T-helper 9 cell (primary cell): ENCODE measurements at places on chromosomes 12 and 14.

GRCh38 chr12:117404203-117404853 lies 42.9 kb upstream of the NOS1 start:
- no peak for DNase-seq

GRCh38 chr12:89085421-89085820 lies 266.9 kb downstream of the DUSP6 start:
- no peak for DNase-seq

DNA sequence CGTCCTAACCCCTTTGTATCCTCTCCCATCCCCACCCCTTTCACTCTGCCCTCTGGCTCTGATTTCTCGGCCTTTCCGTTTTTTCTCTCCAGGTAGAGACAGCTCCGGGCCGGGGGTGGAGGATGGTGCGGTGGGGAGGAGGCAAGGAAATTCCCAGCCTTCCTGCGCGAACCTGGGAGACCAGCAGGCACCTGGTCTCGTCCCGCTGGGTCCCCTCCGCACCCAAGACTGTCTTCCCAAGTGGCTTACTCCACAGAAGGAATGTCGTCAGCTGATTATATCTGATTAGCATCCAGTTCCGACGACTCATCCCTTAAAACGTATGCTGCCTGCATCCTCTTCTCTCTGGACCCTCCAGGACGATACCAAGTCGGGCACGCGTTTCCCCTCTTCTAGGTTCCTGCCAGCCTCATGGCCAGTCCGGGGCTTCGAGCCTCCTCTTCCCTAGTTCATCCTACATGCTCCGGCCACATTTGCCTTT lies 42.2 kb upstream of the CAPRIN2 start:
- no peak for DNase-seq

DNA sequence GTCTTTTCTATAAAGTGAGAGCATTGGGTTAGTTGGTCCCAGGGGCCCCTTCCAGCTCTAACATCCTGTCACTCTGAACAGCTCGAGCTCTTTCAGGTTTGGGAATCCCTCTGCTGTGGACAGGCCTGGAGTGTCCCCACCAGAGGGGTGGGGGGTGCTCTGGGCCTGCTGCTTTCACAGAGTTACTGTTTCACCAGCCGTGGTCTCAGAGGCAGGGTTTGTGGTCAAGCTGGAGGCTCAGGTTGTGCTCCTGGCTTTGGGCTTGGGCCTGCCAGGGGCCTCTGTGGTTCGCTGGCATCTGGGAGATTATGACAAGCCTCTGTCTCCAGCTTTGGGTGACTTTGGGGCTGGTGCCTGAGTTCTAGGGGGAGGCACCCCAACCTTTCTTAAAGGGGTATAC lies 59.6 kb downstream of the FBXL14 start:
- DNase-seq = no peak

DNA sequence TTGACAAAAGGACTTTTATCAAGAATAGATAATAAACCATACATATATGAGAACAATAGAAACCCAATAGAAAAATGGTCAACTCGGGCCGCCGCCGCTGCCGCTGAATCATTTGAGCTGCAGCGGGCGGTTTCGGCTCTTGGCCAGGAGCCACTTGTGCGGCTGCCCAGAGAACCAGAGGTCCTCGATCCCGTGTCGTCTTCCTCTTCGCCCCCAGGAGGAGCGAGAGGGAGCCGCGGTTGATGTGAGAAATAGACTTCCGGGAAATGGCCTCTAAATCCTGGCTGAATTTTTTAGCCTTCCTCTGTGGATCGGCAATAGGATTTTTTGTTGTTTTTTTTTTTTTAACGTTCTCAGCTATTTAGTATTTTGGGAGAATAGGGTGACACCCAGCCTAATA lies 44.8 kb downstream of the CPSF6 start:
- peak; percentile 10 for DNase-seq

DNA sequence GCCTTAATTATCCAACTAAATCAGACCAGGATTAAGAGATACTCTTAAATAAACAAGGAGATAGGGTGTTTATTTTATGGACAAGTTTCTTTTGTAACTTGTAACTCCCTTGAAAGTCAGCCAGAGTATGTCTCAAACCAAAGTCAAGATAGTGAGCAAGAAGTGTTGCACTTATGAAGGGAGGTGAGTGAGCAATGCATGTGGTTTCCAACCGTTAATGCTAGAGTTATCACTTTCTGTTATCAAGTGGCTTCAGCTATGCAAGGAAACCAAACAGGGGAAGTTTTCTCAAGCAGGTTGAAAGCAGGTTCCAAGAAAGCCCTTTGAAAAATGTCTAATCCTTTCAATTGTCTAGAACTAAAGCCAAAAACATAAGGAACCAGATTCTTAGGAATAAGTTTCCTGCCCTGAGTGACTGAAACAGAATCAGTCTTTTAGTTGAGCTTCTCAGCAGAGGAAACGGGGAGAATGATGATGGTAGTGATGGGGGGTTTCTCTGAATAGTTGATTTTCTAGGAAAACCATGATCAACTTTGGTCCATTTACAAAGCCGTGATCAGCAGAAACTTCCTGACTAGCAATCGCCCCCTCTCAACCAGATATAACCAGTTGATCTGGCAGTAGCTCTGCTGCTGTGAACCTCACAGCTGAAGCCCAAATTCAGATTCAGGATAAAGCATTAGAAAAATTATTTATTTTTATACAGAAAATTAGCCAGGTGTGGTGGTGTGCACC lies 128.4 kb downstream of the DAD1 start:
- no peak for DNase-seq

DNA sequence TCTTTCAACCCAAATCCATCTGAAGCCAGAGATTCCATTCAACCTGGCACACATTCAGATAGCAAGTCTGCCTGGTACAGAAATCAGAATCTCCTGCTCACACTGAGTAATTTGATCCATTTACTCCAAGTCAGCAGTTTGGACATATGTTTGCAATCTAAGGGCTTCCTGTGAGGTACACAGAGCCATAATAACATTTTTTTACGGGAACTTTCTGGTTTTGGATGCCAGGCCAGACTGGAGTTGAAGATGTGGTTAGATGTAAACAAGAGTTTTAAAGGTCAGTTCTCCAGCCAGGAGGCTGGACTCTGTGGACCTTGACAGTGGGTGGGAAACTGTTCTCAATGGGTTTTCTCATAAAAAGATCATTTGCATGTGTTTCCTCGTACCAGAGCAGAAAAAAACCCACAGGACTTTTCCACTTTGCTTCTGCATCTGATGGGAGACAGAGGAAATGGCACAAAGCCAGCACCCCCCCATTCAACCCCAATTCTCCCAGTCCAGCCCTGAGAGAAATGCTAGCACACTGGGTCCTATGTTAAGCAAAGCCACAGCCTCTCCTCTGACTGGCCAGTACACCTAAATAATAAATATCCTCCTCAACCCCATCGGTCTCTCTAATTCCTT lies 17.7 kb upstream of the TSPAN11 start:
- DNase-seq = no peak

GRCh38 chr12:117328556-117329100 lies 32.8 kb downstream of the NOS1 start:
- no peak for DNase-seq

DNA sequence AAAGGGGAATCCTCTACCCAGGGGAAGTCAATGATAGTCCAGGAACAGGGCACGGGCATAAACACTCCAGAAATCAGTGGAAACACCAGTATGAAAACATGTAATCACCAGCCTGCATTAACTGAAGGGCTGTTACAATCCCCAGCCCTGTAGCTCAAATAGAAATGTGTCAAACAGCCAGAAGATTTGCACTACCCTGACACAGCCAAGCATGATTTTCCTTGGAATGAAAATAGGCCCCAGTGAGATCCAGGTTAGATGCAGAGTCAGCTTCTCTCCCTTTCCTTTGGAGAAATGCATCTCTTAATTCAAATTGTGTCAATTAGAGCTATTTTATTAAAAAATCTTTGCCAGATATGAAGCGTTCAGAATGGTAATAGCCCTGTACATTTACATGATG lies 158.1 kb downstream of the RPS29 start:
- no peak for DNase-seq

- no peak for DNase-seq
Measured at GRCh38 chr12:30994274-30994673, 67.7 kb downstream of the TSPAN11 start.

GRCh38 chr12:105222726-105223351 lies 13.1 kb downstream of the APPL2 start:
- no peak for DNase-seq

- peak; percentile 1 for DNase-seq
Measured at GRCh38 chr12:50597200-50598195, 92.7 kb downstream of the DIP2B start.

- DNase-seq = no peak
Measured at GRCh38 chr14:94532447-94532846, 23.2 kb upstream of the SERPINA12 start.

DNA sequence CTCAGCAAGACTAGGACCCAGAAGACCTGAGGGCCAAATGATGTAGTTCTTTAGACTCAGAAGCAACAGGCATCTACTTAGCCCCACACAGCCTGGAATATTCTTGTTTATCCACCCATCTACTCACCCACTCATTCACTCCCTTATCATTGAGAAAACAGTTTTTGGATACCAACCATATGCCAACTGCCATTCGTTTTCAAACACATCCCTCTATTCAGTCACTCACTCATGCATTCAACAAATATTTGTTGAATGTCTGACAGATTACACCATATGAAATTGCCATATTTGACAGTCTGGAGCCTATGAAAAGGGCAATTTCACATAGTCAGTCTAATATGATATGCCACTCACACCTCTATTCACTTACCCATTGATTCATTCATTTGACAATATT lies 103.2 kb downstream of the NT5DC3 start:
- no peak for DNase-seq

GRCh38 chr12:105980533-105980932 lies 158.2 kb downstream of the NUAK1 start:
- DNase-seq = no peak

DNA sequence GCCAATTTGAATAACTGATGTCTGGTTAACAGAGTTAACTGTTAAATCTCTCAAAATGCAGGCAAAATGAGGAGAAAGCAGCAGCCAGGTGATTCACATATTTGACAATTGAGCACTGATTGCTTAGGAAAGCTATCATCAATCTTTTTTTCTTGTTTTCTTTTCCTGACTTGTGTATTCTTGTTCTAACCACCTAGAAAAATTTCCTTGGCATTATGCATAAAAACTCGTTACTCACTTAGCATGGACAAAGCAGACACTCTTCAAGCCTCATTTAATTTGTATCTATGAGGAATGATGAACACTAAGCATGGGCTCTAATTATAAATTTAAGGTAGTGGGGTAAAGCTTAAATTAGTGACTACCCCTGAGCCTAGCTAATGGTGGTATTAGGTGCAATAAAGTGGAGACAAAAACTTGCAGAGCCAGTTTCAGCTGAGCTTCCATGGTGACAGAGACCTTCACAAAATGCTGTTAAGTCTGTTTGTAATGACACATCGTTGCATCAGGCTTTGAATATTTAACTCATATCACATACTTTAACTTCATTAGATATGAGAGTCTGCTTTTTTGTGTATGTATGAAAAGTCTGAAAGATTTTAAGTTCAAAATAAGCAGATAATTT lies 52.0 kb downstream of the RASSF9 start:
- DNase-seq = no peak

DNA sequence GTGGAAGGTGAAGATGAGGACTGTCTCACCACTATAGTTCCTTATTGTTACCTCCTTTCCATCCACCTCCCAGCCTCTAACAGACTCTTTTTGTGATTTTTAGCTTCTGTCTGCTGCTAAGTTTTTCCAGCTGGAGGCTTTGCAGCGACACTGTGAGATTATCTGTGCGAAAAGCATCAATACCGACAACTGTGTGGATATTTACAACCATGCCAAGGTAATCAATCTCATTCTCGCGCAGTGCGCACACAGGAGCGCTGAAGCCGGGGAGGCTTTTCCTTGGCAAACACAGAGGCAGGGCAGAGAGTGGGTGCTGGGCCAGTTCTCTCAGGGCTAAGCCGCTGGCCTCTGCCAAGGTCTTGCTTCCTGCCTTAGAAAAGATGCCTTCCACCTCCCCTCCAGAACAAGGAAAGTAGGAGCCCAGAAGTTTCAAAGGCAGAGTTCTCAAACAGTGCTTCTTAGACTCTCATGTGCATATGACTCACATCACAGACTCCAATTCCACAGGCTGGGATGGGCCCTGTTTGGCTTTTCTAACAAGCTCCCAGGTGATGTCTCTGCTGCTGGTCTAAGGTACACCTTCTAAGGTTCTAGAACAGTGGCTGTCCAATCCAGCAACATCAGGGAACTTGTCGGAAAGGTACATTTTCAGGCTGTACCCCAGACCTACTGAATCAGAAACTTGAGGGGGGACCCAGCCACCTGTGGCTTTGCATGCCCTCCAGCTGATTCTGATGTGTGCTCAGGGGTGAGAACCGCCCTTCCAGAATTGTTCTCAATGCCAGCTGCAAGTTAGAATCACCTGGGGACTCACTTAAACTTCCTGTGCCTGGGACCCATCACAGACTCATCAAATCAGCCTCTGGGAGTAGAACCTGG lies 33.8 kb upstream of the PWP1 start:
- DNase-seq = no peak
